NCI-H1417 treated with DMSO at 0.1 percent for 48 hours (cell line): ENCODE measurements at places on chromosomes 1 and 21.

GRCh38 chr1:231036416-231036815 is 3.6 kb downstream of the FAM89A start:
- no peak for DNase-seq

DNA sequence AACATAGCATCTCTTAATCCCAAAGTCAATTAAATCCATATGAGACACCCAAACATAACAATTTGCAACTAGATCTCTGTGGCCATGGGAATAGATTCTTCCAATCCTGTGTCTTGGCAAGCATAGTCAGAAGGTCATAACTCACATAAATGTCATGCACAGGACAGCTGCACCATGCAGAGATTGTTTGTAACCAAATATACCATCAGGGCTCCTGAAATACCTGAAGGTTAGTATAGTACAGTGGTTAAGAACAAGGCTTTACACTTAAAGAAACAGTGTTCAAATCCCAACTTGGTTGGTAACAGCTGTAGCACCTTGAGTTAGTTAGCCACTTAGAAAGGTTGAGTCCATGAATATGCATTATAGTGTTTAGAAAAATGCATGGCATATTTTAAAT is 82.6 kb upstream of the CCDC190 start:
- DNase-seq, result no peak

GRCh38 chr1:203178821-203179666 is 3.4 kb upstream of the MYBPH start:
- DNase-seq, result no peak

- DNase-seq, result no peak
These were observed 11.2 kb downstream of the NPHP4 start for GRCh38 chr1:5981009-5981380.

DNA sequence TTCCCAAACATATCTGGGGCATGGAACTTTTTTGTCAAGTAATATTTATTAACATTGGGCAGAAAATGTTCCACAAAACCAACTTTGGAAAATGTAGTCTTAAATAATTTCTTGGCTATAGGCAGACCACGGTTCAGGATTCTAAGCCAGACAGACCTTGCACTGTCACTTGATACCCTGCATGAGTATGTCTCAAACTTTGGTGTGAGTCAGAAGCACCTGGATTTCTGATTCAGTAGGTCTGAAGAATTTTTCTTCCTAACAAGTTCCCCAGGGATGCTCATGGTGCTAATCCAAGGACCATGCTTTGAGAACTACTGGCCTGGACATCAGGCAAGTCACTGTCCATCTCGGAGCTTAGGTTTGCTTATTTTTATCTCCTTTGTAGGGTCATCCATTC is 562.0 kb downstream of the PLPP3 start:
- DNase-seq, result no peak

- no peak for DNase-seq
These were observed 69.6 kb upstream of the KCTD3 start for GRCh38 chr1:215497528-215497927.

- no peak for DNase-seq
These were observed 15.7 kb downstream of the GPR157 start for GRCh38 chr1:9112961-9113880.

- no peak for DNase-seq
These were observed 20.4 kb downstream of the ARHGEF19 start for GRCh38 chr1:16191916-16192546.
